Caki2 (cell line): ENCODE measurements at places on chromosomes 2 and 18. TPM values are rescaled to one million over a fixed set of nuclear protein-coding genes. Genes with fewer than 3 reads are reported as not detected.
A peak's percentile ranks its signal among the peaks of the same experiment; 100 is the strongest.

DNA sequence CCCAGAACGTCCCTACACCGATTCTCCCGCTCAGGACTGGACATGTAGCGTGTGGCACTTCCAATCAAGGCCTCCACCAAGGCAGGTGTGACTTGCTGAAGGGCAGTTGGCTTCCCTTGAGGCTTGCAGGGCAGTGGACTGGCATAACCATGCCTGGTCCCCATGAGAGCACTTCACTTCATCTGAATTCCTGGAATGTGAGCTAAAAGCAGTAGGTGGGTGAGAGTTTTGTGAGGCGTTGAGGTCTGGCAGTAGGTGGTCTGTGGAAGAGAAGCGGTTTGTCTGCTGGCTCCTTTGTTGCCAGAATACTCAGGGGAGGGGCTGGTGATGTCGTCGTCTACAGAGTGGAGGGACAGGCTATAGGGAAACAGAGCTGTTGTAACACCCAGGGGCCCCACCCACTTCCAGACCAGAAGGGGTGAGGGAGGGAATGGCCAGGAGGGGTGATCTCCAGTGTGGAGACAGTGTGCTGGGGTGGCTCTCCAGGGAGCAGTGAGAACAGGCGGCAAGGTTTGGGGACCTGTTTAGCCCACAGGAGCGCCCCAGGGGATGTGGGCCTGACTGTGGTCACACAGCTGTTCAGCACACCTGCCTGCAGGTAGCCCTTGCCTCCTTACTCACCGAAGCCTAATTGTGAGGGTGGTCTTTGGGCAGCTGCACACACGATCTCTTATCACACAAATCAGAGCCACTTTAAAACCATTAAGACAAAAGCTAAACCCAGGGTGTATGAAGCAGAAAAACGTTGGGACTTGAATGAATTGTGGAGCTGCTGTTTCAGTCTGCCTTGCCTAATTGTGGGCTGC, 21.5 kb upstream of the ALKAL2 start:
- DNase-seq, result no peak

DNA sequence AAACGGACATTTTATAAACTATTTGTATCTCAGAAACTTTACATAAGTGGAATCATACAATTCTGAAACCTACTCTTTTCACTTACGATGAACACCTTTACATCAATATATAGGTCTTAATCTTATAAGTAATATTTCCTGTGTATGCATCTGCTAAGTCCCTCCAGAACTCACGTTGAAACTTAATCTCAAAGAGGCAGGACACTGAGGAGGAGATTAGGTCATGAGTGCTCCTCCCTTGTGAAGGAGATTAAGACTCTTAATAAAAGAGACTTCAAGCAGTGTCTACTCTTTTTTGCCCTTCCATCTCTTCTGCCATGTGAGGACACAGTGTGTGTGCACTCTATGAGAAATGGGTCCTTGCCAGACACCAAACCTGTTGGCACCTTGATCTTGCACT, 94.7 kb upstream of the CDKL4 start:
- DNase-seq, result no peak

GRCh38 chr2:3388412-3388738, 8.9 kb downstream of the TRAPPC12 start:
- DNase-seq, result no peak

DNA sequence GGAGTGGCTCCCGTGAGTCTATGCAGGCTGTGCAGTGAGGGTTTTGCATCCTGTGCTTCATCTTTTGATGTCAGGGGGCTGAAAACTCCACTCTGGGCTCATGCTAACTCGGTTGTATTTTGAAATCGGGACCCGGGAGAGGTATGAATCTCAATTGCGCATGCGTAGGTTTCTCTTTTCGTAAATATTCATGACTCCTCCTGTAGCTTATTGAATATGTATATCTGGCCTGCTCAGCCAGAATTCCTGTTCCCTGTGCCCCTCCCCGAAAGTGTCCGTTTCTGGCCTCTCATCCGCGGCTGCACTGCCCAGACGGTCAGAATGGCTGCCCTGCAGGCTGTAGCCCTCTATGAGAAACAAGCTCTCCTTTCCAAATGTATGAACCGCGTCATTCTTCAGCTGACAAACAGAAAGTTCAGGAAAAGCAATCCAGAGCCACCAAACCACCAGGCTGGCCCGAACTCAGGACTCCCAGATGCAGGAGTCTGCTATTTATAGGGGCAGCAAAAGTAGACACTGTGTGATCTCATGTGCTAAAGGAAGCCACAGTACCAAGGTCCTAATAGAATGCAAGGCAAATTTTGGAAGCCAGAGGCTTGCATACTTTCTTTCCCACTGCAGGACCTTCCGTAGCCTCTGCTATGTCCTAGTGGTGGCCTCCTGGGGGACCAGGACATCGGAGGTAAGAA, 41.7 kb downstream of the AKAIN1 start:
- no peak for DNase-seq

GRCh38 chr18:32358075-32358474, 112.6 kb downstream of the GAREM1 start:
- no peak for DNase-seq

GRCh38 chr2:190466819-190467446, 58.8 kb downstream of the MFSD6 start:
- DNase-seq, result no peak

RGPD4 gene
- not detected in 2 replicates for total RNA-seq

DNER gene
- 5.5 and 9.7 TPM in 2 replicates for total RNA-seq

RESP18 gene
- total RNA-seq, result not detected in 2 replicates

GRCh38 chr18:54742659-54743604, 85.3 kb upstream of the RAB27B start:
- no peak for DNase-seq

CTAGE1 gene
- total RNA-seq, result not detected in 2 replicates

SLC38A11 gene
- 0.09 TPM in 1 of 2 replicates, not detected in the other for total RNA-seq

SUMO1 gene
- 256 and 266 TPM in 2 replicates for total RNA-seq

GALR1 gene
- not detected in 2 replicates for total RNA-seq

DNA sequence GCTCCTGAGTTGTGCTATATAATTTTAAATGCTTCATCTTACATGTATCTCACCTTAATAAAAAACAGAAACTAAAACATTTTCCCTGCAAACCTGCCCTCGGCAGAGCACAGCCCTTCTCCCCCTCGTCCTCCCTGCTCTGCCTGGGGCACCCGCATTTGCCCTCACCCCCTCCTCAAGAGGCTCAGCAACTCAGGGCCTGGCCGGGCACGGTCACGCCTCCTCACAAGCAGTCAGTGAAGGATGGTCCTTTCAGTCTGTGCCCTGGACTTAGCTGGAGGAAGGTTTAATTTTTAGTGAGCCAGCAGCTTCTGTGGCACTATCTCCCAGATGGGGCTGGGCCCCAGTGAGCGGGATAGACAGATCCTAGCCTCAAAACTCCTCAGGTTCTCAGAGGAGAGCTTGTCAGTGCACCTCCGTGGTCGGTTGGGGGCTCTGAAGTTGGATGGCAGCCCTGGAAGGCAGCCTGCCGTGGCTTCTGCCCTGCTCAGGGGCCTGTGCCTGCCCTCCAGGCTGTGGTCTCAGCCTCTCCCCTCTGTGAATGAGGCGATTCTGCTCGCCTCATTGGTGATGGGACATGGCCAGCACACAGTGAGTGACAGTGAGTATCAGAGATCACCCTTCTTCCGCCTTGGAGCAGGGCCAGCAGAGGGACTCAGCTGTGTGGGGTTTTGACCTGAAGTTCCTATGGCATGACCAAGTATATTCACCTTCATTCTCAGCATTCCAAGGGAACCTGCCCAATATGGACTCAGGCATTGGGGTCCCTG, 56.3 kb upstream of the AFF3 start:
- peak; percentile 18 for DNase-seq

DNA sequence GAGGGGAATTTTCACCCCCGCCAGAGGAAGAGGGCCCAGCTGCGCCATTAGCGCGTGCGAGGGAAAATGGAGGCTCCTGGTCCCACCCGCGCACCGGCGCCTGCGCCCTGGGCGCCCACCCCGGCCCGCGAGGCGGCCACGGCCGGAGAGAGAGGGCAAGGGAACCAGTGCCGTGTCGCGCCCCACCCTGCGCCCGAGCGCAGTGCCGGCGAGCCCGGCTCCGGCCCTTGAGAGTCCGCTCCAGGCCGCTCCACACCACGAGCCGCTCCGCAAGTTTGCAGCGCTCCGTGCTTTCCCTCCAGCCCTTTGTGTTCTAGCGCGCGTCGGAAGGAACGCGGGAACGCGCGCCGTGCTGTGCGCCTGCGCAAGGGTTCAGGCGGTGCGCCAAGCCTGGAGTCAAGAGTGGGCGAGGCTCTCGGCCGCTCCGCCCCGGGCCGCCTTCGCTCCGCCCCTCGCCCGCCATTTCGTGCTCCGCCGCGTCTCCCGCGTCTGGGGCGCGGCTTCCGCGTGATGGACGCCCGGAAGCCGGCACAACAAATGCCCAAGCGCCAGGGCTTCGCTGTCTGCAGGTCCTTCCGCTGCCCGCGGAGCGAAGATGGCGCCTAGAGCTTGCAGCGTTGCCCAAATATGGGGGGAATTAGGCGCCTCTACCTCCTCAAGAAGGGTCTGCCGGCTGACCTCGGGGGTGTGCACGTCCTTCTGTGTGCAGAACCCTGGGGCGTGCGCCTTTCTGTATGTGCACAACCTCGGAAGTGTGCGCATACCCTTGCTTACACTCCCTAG, 46.1 kb upstream of the PTMA start:
- peak; percentile 97 for DNase-seq

GCKR gene
- 6.0 and 8.9 TPM in 2 replicates for total RNA-seq

DUSP28 gene
- 8.9 and 10.8 TPM in 2 replicates for total RNA-seq

DNA sequence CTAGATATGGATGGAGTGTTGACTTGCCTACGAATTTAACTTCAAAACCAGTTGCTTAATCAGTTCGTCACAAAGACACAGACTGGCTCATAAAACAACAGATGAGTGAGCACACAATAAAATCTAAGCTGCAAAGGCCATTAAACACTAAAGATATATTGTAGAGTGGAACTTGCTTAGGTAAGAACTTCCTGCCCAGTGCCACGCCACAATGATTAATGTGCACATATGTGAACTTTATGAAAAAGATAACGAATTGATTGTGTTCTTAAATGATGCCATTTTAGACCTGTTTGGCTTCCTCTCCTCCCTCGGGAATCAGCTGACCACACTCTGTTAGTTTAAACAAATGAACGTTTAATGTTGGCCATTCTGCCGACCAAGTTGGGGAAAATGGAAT, 2031.3 kb upstream of the CELF4 start:
- no peak for DNase-seq

GRCh38 chr18:644395-645004, 13.0 kb upstream of the TYMS start:
- peak; percentile 23 for DNase-seq

DNA sequence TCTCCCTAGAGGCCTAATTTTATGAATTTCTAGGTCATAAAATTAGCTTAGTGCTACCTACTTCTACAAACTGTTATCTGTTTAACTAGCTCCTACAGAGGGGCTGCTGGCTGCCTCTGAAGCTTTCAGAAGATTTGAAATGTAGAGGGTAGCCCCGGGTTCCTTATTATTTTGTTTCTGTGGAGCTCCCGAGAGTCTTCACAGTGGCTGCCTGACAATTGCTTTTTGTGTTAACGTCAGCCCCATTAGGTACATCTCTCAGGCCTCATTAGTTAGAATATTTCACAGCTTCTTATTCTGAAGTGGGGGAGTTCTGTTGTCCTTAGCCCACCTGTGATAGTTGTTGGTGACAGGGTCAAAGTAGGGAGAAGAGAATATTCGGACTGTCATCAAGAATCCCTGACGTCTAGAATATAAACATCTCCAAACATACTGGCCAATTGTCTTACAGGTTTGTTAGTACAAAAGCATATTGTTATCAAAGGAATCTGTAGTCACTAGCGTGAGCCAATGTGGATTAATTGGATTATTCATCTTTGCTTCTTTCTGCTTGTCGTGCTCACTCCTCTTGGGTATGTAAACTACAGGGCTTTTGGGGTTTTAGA, 77.5 kb downstream of the DIS3L2 start:
- DNase-seq, result no peak

EN1 gene
- total RNA-seq, result 0.10 TPM in 1 of 2 replicates, not detected in the other

RUFY4 gene
- total RNA-seq, result not detected in 2 replicates

DNA sequence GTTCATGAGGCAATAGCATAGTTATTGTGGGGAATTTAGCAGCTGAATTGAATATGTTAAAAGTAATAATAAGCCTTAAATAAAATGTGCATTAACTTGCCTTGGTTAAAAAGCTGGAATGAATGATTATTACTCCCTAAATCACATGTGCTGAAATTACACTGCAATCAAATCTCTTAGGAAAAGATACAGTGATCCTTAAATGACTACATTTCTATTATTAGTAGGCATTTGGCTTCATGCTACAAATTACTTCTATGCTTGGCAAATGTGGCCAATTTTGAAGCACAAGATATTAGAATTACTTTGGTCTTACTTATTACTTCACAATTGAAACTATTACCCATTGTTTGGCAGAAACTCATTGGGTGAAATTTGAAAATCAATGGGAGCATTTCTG, 5.4 kb downstream of the RND3 start:
- DNase-seq, result no peak

DNA sequence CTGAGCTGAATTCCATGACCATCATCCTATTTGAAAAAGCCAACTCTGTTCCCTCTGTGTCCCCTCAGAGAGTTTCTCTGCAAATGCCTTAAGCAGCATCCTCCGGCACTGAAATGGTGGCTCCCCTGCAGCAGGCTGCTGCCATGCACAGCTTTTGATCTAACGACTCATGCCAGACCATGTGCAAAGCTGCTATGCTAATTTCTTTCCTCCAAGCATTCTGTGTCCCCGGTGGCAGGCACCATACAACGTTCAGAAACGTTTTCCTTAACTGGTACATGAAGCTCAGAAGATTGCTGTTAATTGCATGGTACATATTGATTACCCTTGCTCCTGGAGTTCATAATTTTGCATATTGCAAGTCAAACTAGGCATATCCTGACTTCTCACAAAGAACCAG, 336.8 kb downstream of the RBM43 start:
- DNase-seq, result no peak

DNA sequence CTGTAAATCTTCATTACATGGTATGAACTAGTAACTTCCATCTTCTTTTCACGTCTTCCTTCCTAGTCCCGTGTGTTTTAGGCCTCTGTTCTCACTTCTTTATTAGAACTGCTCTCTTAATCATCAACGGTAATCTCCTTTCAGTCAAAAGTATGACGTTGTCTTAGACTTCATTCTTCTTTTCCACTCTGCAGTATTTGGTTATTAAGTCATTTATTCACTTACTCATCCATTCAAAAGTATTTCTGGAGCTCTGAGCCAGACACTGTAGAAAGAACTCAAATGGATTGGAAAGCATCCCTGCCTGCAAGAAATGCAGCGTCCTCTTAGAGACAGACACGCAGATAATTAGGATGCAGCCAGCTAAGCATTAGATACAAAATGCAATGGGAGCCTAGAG, 494.6 kb upstream of the NRP2 start:
- DNase-seq, result no peak

IL1F10 gene
- total RNA-seq, result not detected in 2 replicates

GRCh38 chr18:25743646-25744151, 346.7 kb downstream of the SS18 start:
- DNase-seq, result no peak

- no peak for DNase-seq
These were observed 335.0 kb upstream of the TRIB2 start for GRCh38 chr2:12381543-12382325.

PPP1R1C gene
- 0.41 TPM in 1 of 2 replicates, not detected in the other for total RNA-seq

POTEE gene
- total RNA-seq, result 0.10 and 0.67 TPM in 2 replicates

- no peak for DNase-seq
These were observed 60.6 kb downstream of the ZCCHC2 start for GRCh38 chr18:62583376-62583775.

INO80D gene
- total RNA-seq, result 1.1 and 1.8 TPM in 2 replicates

GRCh38 chr2:128563348-128563687, 244.7 kb upstream of the HS6ST1 start:
- no peak for DNase-seq
